ENCODE measurements at places on chromosomes 12 and 14. TPM values are rescaled to one million over a fixed set of nuclear protein-coding genes. Genes with fewer than 3 reads are reported as not detected.

CACNA1C gene
- total RNA-seq = 127 TPM

GRCh38 chr12:129208566-129208965 is 355.3 kb downstream of the GLT1D1 start:
- no peak for DNase-seq
- no peak overlapping the region for H3K27ac ChIP-seq
- H3K36me3 ChIP-seq = no peaks in the 10 kb centered on the region
- no peaks in the 10 kb centered on the region for H3K27me3 ChIP-seq
- no peaks in the 10 kb centered on the region for H3K4me1 ChIP-seq

ERBB3 gene
- 3.2 TPM for total RNA-seq

DNA sequence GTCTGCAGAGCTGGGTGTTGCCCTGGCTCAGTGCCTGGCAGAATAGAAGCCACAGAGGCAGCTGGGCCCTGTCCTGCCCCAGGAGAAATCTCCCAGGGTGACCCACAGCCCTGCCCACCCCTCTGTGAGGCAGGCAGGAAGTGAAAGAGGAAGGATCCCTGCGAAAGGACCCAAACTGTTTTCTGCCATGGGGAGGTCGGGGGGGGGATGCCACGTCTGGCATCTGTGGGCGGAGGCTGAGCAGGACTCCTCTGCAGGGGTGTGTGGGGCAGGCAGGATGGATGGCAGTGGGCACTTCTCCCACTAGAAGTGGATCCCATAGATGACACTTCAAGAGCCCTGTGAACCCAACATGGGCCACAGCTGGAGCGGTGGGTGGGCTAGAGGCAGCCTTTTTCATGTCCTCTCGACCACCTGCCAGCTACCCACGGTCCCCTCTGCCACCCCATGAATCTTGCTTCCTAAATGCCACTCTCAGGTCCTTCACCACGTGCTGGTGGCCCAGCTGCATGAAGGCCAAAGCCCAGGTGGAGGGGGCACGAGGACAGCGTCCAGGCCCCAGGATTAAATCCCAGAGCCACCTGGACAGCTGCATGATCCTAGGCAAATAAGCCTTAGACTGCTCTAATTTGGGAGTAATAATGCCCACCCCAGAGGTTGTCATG is 3.6 kb downstream of the PAPLN start:
- H3K4me3 ChIP-seq = no peak overlapping the region
- no peaks in the 10 kb centered on the region for H3K27me3 ChIP-seq
- DNase-seq = no peak
- H3K4me1 ChIP-seq = peaks cover 26% of the 10 kb centered on the region
- H3K36me3 ChIP-seq = no peaks in the 10 kb centered on the region
- no peak overlapping the region for H3K27ac ChIP-seq

DNA sequence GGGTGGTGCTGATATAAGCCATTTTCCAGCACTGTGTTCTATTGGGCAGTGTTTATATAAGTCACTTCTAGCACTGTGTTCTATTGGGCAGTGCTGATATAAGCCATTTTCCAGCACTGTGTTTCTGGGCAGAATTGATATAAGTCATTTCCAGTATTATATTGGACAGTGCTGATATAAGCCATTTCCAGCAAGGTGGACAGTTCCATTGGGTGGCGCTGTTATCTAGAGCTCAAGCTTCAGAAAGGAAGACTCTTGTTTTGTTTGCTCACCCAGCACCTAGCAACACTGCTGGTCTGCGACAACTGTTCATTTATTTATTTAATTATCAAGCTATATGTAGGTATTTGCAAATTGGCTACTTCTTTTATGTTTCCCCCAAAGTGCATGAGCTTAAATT is 690.3 kb downstream of the AACS start:
- DNase-seq = no peak
- no peaks in the 10 kb centered on the region for H3K27me3 ChIP-seq
- H3K36me3 ChIP-seq = no peaks in the 10 kb centered on the region
- H3K4me3 ChIP-seq = no peak overlapping the region
- H3K4me1 ChIP-seq = no peaks in the 10 kb centered on the region

DNA sequence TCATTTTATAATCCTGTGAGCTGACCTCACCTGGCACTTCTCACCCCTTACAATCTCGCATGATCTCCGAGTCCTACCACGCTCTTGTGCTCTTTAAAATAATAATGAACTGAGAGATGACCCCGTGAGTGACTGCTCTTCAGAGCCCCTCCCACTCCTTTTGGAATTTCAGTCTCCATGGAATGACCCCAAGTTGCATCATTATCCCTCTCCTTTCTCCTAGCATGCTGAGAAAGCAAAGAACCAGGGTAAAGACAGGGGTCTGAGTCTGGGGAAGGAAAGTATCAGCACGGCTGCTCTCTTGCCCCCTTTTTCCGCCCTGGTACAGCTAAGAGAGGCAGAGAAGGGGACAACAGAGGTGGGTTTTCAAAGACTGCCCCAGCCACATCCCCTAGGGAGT is 178.3 kb upstream of the PLEKHA5 start:
- H3K27ac ChIP-seq = no peak overlapping the region
- no peak overlapping the region for H3K4me3 ChIP-seq
- no peaks in the 10 kb centered on the region for H3K4me1 ChIP-seq
- no peaks in the 10 kb centered on the region for H3K36me3 ChIP-seq
- no peaks in the 10 kb centered on the region for H3K27me3 ChIP-seq

TMEM116 gene
- 13.5 TPM for total RNA-seq

- no peaks in the 10 kb centered on the region for H3K4me1 ChIP-seq
- no peak overlapping the region for H3K4me3 ChIP-seq
- H3K27ac ChIP-seq = no peak overlapping the region
- H3K36me3 ChIP-seq = no peaks in the 10 kb centered on the region
Measured at GRCh38 chr12:107461222-107461975, 224.2 kb upstream of the PWP1 start.

DNA sequence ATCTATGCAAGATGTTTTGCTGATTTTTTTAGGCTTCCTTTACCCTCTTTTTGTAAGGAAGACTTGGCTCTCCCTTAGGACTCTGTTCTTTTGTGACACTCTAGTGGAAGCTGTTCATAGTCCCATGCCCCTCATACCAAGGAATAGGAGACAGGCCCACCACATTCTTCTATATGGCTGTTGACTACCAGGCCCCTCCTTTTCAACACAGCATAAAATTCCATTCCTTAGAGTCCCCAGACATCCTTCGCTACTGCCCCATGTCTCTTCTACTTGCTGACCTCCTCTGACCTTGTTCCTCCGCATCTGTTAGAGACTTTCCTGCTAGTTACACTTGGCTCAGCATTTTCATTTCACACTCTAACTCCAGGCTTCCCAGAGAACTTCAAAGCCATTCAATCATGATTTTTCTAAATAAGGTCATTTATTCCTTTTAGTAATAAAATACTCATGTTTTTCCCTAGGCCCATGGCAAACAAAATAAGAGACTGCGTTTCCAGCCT is 9.7 kb downstream of the PIK3C2G start:
- no peak overlapping the region for H3K4me3 ChIP-seq
- DNase-seq = no peak
- H3K36me3 ChIP-seq = no peaks in the 10 kb centered on the region

- no peaks in the 10 kb centered on the region for H3K4me1 ChIP-seq
- H3K27ac ChIP-seq = no peak overlapping the region
- no peaks in the 10 kb centered on the region for H3K36me3 ChIP-seq
- DNase-seq = no peak
- H3K27me3 ChIP-seq = no peaks in the 10 kb centered on the region
- no peak overlapping the region for H3K4me3 ChIP-seq
Measured at GRCh38 chr12:55060470-55060869, 40.7 kb downstream of the NEUROD4 start.

IFNG-AS1 gene
- total RNA-seq = not detected

COX8C gene
- not detected for total RNA-seq

GRCh38 chr12:52278575-52279421 is 4.4 kb downstream of the KRT86 start:
- H3K4me1 ChIP-seq = peaks cover 33% of the 10 kb centered on the region
- DNase-seq = no peak
- H3K27me3 ChIP-seq = no peaks in the 10 kb centered on the region
- H3K36me3 ChIP-seq = no peaks in the 10 kb centered on the region

DNA sequence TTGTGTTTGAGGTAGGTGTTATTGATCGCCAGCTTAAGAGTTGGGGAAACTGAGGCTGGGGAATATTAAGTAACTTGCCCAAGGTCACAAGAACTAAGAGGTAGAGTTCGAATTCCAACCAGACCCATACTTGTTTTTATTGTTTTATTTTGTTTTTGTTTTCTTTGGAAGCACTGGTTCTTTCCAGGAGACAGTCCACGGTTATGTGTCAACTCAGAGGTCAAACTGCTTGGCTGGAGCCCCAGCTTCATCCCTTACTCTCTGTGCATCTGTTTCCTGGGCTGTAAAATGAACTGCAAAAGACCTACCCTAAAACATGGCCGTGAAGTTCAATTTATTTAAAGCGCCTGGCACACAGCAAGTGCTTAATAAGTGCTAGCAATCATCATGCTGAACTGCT is 74.4 kb upstream of the MAP1LC3B2 start:
- H3K4me3 ChIP-seq = no peak overlapping the region
- H3K27me3 ChIP-seq = no peaks in the 10 kb centered on the region
- no peaks in the 10 kb centered on the region for H3K36me3 ChIP-seq
- no peak overlapping the region for H3K27ac ChIP-seq
- H3K4me1 ChIP-seq = no peaks in the 10 kb centered on the region

DNA sequence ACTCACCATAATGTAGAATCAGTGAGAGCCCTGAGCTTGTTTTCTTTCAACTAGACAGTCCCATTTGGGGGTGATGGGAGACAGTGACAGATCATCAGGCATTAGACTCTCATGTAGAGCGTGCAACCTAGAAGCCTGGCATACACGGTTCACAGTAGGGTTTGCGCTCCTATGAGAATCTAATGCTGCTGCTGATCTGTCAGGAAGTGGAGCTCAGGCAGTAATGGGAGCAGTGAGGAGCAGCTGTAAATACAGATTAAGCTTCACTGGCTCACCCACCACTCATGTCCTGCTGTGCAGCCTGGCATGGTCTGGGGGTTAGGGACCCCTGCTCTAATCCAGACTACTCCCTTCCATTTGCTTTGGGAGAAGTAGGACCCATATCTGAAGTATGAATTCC is 55.6 kb downstream of the FNTB start:
- no peaks in the 10 kb centered on the region for H3K27me3 ChIP-seq
- peaks cover 30% of the 10 kb centered on the region for H3K36me3 ChIP-seq
- no peaks in the 10 kb centered on the region for H3K4me1 ChIP-seq
- DNase-seq = no peak

- H3K36me3 ChIP-seq = no peaks in the 10 kb centered on the region
- H3K4me3 ChIP-seq = no peak overlapping the region
- peaks cover 5% of the 10 kb centered on the region for H3K4me1 ChIP-seq
- H3K27me3 ChIP-seq = no peaks in the 10 kb centered on the region
- DNase-seq = no peak
- H3K27ac ChIP-seq = no peak overlapping the region
Measured at GRCh38 chr12:69123919-69124638, 115.3 kb upstream of the CPSF6 start.

GPRC5D gene
- not detected for total RNA-seq

CRADD gene
- total RNA-seq = 57.9 TPM

ST8SIA1 gene
- total RNA-seq = 6.9 TPM

- no peaks in the 10 kb centered on the region for H3K36me3 ChIP-seq
- H3K4me3 ChIP-seq = no peak overlapping the region
- no peak for DNase-seq
- H3K27ac ChIP-seq = no peak overlapping the region
- no peaks in the 10 kb centered on the region for H3K27me3 ChIP-seq
Measured at GRCh38 chr12:17060260-17060659, 454.3 kb upstream of the LMO3 start.

- H3K36me3 ChIP-seq = no peaks in the 10 kb centered on the region
- DNase-seq = no peak
- peaks cover 34% of the 10 kb centered on the region for H3K4me1 ChIP-seq
- no peak overlapping the region for H3K4me3 ChIP-seq
- no peaks in the 10 kb centered on the region for H3K27me3 ChIP-seq
- H3K27ac ChIP-seq = no peak overlapping the region
Measured at GRCh38 chr14:24313913-24314312, 2.6 kb downstream of the LTB4R start.

DNA sequence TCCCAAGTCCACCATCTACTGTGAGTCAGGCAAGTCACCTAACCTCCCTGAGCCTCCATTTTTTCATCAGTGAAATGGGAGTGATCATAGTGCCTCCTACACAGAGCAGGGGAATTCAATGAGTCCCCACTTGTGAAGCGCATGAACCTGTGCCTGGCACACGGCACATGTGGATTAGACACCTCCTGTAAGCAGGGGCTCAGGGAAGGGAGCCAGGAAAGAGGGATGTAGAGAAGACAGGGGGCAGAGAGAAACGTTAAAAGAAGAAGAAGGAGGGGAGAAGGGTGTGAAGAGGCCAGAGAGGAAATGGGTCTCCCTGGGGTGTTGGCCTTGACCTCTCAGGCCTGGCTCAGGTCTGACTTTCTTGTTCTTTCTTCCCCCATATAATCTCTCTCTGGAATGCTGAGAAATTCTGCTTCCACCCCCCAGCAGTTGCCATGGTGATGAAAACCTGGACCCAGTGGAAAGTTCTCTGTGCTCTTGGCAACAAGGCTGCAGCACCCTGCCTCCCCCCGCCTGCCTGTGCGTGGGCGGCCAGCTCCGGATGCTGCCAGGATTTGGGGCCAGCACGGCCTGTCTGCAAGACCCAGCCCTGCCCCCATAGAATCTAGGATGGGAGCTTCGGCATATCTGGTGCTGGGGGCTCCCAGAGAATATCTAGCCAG is 94.5 kb downstream of the CALM1 start:
- no peak overlapping the region for H3K4me3 ChIP-seq
- no peaks in the 10 kb centered on the region for H3K27me3 ChIP-seq
- H3K36me3 ChIP-seq = no peaks in the 10 kb centered on the region
- H3K4me1 ChIP-seq = peaks cover 15% of the 10 kb centered on the region

- H3K36me3 ChIP-seq = no peaks in the 10 kb centered on the region
- no peak overlapping the region for H3K4me3 ChIP-seq
- DNase-seq = no peak
- no peak overlapping the region for H3K27ac ChIP-seq
- H3K27me3 ChIP-seq = no peaks in the 10 kb centered on the region
Measured at GRCh38 chr14:21990116-21990515, 316.5 kb upstream of the OR4E1 start.

KIF21A gene
- total RNA-seq = 3.8 TPM

DNA sequence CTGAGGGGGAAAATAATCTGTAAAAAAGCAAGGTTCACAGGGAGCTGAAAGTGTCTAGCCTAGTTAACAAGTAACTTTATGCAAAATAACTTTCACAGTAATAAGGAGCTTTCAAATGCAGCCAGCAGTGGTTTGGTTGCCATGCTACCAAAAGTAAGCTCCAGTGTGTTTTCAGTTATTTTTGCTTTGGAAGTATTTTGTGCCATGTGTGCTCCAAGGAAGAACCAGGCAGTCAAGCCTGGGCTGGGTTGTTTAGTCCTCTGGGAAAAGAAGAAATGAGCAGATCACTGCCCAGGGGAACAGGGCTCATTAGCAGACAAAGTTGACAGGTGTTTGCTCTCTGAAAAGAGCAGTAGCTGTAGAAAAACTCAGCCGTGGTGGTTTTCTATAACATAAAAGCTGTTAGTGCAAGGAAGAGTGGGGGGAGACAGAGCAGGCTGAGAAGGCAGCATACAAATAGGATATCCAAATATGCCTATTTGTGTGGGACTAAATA is 92.8 kb upstream of the TMTC2 start:
- H3K36me3 ChIP-seq = no peaks in the 10 kb centered on the region
- no peak for DNase-seq
- no peaks in the 10 kb centered on the region for H3K4me1 ChIP-seq
- H3K4me3 ChIP-seq = no peak overlapping the region
- H3K27ac ChIP-seq = no peak overlapping the region
- H3K27me3 ChIP-seq = no peaks in the 10 kb centered on the region
